ENCODE measurements at places on chromosomes 6 and 20.
A peak's percentile ranks its signal among the peaks of the same experiment; 100 is the strongest.

GRCh38 chr20:24773751-24774201 is 175.3 kb upstream of the CST7 start:
- DNase-seq: no peak

DNA sequence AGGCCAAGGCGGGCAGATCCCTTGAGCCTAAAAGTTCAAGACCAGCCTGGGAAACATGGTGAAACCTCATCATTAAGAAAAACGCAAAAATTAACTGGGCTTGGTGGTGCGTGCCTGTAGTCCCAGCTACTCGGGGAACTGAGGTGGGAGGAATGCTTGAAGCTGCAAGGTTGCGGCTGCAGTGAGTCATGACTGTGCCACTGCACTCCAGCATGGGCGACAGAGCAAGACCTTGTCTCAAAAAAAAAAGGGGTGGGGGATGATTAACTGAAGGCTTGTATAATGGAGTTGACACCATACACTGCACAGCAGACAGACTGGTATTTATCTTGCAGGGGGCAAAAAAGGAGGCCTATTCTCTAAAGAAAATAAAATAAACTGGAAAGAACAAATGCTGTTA is 27.7 kb downstream of the SRPK1 start:
- DNase-seq: no peak

DNA sequence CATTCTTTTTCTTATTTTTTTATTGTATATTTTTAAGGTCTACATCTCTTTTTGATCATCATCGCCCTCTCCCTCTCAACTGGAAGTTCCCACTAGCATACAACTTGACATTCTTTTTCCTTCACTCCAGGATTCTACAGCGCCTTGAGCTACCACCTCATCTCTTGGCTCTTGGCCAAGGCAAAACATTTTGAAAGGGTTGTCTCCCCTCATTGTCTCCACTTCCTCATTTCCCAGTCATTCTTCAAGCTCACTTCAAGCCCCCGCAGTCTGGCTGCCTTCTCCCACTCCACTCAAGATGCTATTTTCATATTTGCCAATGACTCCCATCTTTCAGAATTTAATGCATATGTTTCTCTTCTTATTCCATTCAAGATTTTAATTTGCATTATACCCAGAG is 63.0 kb downstream of the OPN5 start:
- no peak for DNase-seq

- no peak for DNase-seq
Observed at GRCh38 chr6:31529329-31530150, 778 bp downstream of the MCCD1 start.

DNA sequence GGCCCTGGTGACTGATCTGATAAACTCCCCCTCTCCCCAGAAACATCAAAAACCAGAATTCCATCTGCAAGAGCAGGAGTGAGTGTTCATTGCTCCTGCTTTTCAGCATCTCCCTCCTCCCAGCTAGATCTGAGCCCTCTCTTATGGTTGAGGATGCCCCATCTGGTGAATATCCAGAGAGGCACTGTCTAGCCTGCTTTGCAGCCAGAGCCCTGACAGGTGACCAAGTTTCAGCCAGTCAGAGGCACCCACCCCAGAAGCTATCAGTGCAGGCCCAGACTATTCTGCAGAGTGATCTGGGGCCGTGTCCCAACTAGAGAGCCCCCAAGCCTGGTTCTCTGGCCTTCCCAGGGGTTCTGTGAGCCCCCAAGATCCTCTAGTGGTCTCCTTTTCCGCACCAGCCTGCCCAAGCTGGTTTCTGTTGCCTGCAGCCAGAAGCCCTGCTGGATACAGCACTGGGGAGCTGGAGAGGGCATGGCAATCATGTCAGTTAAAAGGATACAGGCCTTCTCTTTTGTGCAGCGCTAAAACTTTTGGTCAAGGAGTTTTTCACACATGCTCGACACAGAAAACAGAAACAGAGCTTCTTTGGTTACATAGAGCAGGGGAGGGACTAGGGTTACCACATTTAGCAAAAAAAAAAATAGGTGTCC is 6.6 kb upstream of the BMP7 start:
- no peak for DNase-seq

- DNase-seq: no peak
Observed at GRCh38 chr20:23270382-23270911, 80.1 kb upstream of the NXT1 start.

GRCh38 chr6:106247733-106248132 is 77.8 kb downstream of the ATG5 start:
- no peak for DNase-seq

DNA sequence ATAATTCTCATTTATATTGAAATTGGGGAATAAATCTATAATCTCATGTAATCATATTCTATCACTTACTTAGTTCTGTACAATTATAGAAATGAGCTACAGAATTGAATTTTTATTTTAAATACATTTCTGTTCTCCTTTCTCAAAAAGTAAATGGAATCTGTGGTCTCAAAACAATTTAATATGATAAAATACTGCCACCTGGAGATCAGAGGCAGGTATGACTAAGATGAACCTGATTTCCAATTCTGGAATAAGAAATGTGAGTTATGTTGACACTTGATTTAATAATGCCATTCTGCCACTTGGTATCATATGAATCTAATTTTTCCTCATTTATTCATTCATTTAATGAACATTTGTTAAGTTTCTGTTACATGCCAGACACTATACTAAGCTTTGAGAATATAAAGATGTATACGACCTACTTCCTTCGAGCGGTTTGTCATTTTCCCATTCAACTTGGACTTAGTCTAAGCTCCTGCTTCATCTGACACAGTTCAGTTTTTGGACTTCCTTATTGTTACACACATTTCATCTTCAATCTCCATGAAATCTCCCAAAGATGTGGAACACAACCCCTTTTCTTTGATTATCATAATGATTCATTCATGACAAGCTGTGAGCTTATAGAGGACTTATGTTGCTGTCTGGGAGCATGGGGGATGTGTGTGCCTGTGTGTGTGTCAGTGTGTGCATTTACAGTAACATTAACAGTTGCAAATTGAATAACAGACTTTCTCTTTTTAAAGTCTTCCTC is 7.5 kb upstream of the CCDC28A start:
- peak; percentile 26 for DNase-seq

- DNase-seq: no peak
Observed at GRCh38 chr20:1924910-1925861, 30.0 kb downstream of the SIRPA start.

DNA sequence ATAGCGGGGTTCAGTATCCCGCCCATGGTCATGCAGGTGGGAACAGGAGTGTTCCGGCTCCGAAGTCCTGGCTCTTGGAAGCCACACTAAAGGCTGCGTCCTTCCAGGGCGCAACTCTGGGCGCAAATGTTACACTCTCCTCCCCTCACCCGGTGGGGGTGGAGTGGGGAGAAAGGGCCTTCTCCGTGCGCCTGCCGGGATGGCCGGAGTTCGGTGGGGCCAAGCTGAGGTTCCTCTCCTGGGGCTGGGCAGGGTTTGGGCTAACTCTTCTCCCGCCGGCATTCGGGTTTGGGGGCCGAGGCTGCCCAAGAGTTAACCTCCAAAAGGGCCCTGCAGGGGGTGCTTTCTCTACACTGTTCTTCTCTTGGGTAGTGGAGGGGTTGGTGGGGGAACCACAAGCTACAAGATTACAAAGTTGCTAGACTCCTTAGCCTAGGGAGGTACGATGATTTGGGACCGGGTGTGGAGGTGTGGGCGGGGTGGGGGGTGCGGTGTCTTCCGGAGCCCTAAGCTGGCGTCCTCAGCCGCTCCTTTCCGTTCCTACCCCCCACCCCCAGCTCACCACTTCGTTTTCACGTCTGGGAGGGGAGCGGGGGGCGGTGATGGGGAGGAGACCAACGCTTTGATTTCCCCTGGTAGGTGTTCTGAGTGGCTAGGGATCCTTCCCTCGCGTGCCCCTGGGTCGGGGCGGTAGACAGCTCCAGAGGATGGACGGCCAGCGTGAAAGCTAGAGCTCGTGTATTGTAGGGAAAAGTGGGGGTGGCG is 12.3 kb downstream of the NRN1 start:
- DNase-seq: no peak

GRCh38 chr20:48761023-48761785 is 66.6 kb downstream of the PREX1 start:
- no peak for DNase-seq

GRCh38 chr6:151284012-151284411 is 44.2 kb downstream of the AKAP12 start:
- DNase-seq: no peak

- DNase-seq: no peak
Observed at GRCh38 chr6:135228486-135228885, 47.4 kb downstream of the MYB start.

DNA sequence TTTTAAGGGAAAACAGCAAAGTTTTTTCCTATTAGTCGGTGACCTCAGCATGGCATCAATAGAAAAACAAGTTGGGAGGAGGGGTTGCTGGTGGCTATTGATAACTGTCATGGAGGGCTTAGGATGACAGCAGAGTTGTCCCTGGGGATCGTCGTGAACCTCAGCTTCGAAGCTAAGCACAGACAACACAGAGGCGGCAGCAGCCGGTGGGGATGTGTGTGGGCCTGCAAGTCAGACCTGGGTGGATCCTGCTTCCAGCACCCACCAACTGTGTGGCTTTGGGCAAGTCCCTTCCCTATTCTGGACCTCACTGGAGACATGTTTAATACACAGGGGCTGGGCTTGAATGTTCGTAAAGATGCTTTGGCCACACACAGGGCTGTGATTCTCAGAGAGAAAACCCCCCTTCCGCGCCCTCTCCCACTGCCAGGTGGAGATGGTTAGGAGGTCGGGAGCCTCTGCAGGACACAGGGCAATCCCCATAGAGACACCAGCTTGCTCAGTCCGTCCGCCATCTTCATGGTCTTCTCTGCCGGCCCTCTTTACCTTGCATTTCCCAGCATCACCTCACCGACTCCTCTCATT is 83.1 kb upstream of the TOX2 start:
- DNase-seq: no peak

GRCh38 chr6:136582711-136583471 is 32.7 kb upstream of the MAP7 start:
- peak; percentile 20 for DNase-seq

GRCh38 chr6:78799682-78800081 is 67.7 kb upstream of the IRAK1BP1 start:
- DNase-seq: no peak

DNA sequence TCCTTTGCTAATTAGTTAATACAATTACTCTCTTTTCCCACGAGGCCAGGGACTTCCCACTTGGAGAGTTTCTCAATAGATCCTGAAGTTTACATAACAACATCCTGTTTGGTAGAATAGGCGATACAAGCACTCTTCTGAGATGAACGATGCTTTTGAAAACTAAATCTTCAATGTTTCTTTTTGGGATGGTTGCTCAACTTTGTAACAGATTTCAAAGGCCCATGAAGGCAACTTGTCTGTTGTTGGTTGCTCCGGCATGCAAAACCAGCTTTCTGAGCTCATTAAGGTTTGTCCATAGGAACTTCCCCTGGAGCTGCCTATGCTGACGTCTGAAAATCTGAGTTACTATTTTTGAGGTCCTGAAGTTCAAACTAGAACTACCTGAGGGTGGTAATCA is 25.9 kb upstream of the ROS1 start:
- DNase-seq: no peak
